ENCODE measurements at places on chromosomes 16 and 17. TPM values are rescaled to one million over a fixed set of nuclear protein-coding genes. Genes with fewer than 3 reads are reported as not detected.
A peak's percentile ranks its signal among the peaks of the same experiment; 100 is the strongest.

Gene MT1H
- polyA plus RNA-seq, result not detected

Gene PFAS
- polyA plus RNA-seq, result 32.6 TPM

Gene SLC5A10
- polyA plus RNA-seq, result 0.13 TPM

Gene SALL1
- polyA plus RNA-seq, result 72.0 TPM

Gene PFN1
- 296 TPM for polyA plus RNA-seq

Gene SLFN14
- 0.09 TPM for polyA plus RNA-seq

Gene TMEM98
- 74.8 TPM for polyA plus RNA-seq

Gene TEX19
- polyA plus RNA-seq, result not detected

- DNase-seq, result no peak
These were observed 14.4 kb upstream of the CDIPT start for GRCh38 chr16:29877266-29877961.

DNA sequence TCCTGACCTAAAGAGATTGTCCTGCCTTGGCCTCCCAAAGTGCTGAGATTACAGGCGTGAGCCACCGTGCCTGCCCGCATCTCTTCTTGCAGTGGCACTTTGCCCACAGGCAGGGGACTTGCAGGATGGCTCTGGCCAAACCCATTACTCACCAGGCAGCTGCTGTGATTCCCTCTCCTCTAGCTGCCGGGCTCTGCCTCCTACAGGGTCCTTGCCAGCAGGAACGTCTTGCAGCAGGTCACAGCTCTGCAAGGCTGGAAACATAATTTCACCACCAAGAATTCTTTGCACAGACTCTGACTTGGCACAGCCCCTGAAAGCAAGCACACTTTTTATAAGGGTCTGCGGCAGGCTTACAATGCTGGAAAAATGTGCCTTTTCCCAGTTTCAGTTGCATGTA lies 20.3 kb downstream of the COX4I1 start:
- DNase-seq, result peak; percentile 73

DNA sequence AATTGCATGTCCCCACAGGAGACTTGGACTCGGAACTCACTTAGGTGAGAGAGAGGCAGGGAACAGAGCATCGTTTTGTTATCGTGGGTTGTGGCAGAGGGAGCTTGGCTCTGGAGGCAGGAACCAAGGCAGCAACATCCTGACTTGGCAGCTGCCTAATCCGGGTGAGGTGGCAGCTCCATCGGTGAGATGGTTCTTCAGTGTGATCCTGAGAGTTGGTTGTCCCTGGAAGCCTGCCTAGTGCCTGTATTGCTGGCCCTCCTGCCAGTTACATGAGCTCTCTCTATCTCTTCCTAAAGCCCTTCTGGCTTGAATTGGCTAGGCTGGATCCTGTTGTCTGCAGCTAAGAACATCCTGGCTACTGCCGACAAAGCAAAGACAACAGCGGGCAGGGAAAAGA lies 19.9 kb upstream of the SEC14L1 start:
- DNase-seq, result no peak

- DNase-seq, result no peak
These were observed 36.7 kb upstream of the PMP22 start for GRCh38 chr17:15301845-15302244.

GRCh38 chr17:50511058-50511457 lies 2.8 kb downstream of the MYCBPAP start:
- no peak for DNase-seq

DNA sequence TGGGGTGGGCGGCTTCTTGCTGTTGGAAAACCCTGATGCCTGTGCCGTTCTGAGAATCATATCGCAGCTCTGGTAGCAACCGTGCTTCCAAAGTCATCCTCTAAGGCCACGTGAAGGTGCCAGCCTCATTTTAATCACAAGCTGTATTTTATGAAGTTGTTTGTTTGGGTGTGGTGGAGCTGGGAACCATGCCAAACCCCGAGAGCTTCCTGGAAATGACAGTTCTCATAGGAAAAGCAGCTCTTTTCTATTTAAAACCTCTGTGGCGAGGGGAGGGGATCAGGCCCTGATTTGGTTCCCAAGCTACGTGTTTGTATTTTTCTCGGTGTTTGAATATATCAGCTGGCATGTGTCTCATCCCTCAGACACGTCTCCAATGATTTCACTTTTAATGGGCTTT lies 21.7 kb downstream of the KNOP1 start:
- DNase-seq, result no peak

- no peak for DNase-seq
These were observed 91.4 kb upstream of the TBX2 start for GRCh38 chr17:61307905-61308886.

Measured in spinal cord (tissue), 10 donors.